ENCODE measurements at places on chromosomes 12 and 14. TPM values are rescaled to one million over a fixed set of nuclear protein-coding genes. Genes with fewer than 3 reads are reported as not detected.

The IPO8 gene
- total RNA-seq = 18.8 TPM

The KLHL33 gene
- total RNA-seq = not detected

The TC2N gene
- 0.54 TPM for total RNA-seq

The SPATA7 gene
- 3.8 TPM for total RNA-seq

The CPNE8 gene
- total RNA-seq = 8.5 TPM

The GPR68 gene
- 0.21 TPM for total RNA-seq

The CLEC4C gene
- total RNA-seq = not detected

The TPPP2 gene
- not detected for total RNA-seq

The ZBTB1 gene
- total RNA-seq = 22.7 TPM

The CDCA4 gene
- total RNA-seq = 43.1 TPM

The ASIC1 gene
- 3.8 TPM for total RNA-seq

The JPH4 gene
- not detected for total RNA-seq
